ENCODE measurements at places on chromosomes 7 and 10.

DNA sequence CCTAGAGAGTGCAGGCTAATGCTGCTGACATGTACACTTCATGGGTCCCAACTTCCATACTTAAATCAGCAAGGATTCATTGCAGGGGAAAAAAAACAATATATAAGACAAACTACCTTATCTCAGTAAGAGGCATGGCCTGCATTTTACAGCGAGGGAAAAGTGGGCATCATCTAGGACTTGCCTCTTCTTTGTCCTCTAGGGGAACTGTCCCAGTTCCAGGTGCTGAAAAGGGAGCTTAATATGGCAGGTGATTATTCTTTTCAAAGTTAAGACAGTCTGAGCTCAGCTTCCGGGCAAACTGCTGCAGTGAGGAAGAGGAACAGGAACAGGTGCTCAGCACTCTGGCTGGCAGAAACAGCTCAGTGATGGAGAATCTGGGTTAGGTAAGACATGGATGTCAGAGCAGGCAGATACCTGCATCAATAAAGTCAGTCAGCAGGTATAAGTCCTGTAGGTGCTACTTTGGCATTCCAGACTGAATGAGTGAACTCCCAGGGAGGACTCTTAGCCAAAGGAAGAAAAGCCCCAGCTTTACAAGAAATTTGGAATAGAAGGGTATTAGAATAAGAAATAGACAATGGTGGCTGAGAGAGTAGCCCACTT, 147.2 kb downstream of the TMEM178B start:
- no peak for DNase-seq

GRCh38 chr10:3287572-3288445, 115.2 kb upstream of the PITRM1 start:
- DNase-seq: no peak

GRCh38 chr7:38748056-38748610, 117.0 kb upstream of the AMPH start:
- no peak for DNase-seq

- DNase-seq: peak; percentile 4
Measured at GRCh38 chr10:85175635-85176034, 847.2 kb downstream of the CCSER2 start.

- DNase-seq: no peak
Measured at GRCh38 chr7:79308192-79308591, 145.3 kb downstream of the MAGI2 start.

Measured in iPS DF 6.9 (cell line).